ENCODE measurements at places on chromosomes 7 and 10. TPM values are rescaled to one million over a fixed set of nuclear protein-coding genes. Genes with fewer than 3 reads are reported as not detected.

CPN1 gene
- total RNA-seq: not detected

HHEX gene
- 16.8 TPM for total RNA-seq

DNA sequence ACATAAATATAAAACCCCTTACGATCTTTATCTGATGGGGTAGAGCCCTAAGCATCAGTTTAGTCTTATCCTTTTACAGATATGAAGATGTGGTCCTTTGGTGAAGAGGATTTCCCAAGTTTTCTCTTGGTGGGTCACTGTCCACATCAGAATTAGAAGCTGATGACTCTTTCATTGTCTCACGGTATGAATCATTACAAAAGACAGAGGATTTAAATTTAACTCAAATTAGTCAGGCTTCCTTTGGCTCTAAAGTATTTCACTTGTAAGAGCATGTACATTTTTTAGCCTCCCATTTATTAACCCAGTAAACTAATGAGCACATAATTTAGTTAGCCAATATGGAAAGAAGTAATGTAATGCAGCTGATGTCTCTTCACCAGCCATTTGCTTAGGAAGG, 49.9 kb upstream of the TMEM26 start:
- H3K27me3 ChIP-seq: no peaks in the 10 kb centered on the region
- no peaks in the 10 kb centered on the region for H3K4me1 ChIP-seq
- H3K36me3 ChIP-seq: no peaks in the 10 kb centered on the region
- H3K4me3 ChIP-seq: no peak overlapping the region
- DNase-seq: no peak

GRCh38 chr7:117873310-117874190, at the start of gene CTTNBP2:
TSS of gene CTTNBP2 (minus strand) at chr7:117873441. CDS start at chr7:117873415, 26 bp downstream.
- peak within 1 kb of the TSS; percentile 54 for H3K27ac ChIP-seq
- H3K36me3 ChIP-seq: no peaks in the 10 kb centered on the region
- peak within 1 kb of the TSS; percentile 55 for H3K4me3 ChIP-seq
- DNase-seq: peak; percentile 91
- peaks cover 20% of the 10 kb centered on the region for H3K27me3 ChIP-seq

DNA sequence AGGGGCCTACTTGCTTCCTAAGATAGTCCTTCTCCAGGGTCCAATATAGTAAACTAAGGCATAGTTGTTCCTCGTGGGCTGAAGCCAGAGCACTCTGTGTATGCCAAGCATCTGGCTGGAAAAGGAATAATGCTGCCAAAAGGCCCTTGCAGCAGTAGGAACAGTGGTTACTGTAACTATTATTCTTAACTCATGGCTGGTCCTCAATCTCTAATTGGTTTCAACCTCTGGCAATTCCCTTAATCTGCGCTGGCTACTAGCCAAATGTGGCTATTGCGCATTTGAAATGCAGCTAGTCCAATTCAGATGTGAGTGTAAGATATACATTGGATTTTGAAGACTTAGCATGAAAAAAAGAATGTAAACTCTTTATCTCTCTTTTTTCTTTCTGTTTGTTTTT, 27.8 kb upstream of the LBX1 start:
- no peaks in the 10 kb centered on the region for H3K36me3 ChIP-seq
- no peak overlapping the region for H3K27ac ChIP-seq
- no peaks in the 10 kb centered on the region for H3K4me1 ChIP-seq
- DNase-seq: no peak

GRCh38 chr10:3126249-3126648, 46.3 kb downstream of the PITRM1 start:
- no peaks in the 10 kb centered on the region for H3K4me1 ChIP-seq
- DNase-seq: no peak
- no peak overlapping the region for H3K4me3 ChIP-seq
- H3K27ac ChIP-seq: no peak overlapping the region
- H3K36me3 ChIP-seq: no peaks in the 10 kb centered on the region

DNA sequence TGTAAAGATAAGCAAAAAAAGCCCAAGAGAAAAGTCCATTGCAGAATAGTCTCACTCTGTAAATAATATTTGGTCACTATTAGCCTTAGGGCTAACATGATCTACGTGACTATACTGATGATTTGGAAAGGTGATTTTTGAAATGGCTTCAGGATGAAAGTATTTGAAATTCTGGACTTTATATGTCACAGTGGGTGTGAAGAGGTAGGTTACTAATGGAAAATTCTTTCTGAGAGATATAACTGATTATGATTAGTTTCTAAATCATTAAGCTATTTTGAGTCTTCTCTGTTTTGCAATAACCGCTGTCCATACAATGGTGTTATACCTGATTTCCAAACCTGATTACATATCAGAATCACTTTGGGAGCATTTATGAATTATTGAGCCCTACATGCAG, 20.1 kb upstream of the HBP1 start:
- H3K36me3 ChIP-seq: no peaks in the 10 kb centered on the region
- H3K4me1 ChIP-seq: peaks cover 4% of the 10 kb centered on the region
- H3K27ac ChIP-seq: no peak overlapping the region
- H3K27me3 ChIP-seq: no peaks in the 10 kb centered on the region

DNA sequence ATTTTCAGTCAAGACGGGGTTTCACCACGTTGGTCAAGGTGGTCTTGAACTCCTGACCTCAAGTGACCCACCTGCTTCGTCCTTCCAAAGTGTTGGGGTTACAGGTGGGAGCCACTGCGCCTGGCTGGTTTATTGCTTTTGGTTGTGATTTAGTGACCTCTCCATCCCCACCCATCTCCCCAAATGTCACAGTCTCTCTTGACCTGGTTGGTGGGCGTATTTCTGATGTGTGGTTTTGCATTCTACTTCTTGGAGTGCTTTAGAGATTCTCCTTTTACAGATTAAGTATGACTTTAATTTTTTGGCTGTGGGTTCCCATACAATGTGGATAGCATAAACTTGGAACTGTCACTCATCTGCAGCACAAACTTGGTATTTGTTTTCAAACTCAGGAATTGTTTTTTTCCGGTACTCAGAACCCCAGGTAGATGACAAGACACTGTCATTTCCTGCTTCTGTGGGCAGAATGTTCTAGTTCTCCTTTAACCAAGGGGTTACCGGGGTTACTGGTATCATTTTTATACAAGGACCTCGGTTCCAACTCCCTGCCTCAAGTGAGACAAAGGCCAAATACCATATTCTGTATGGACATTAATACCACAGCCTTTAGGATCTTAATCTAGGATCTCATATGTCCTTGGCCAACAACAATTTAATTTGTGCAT, 50.5 kb downstream of the MRC1 start:
- H3K4me3 ChIP-seq: no peak overlapping the region
- no peak for DNase-seq
- H3K27ac ChIP-seq: no peak overlapping the region
- H3K36me3 ChIP-seq: no peaks in the 10 kb centered on the region

- H3K27me3 ChIP-seq: no peaks in the 10 kb centered on the region
- peaks cover 22% of the 10 kb centered on the region for H3K4me1 ChIP-seq
- no peaks in the 10 kb centered on the region for H3K36me3 ChIP-seq
- H3K27ac ChIP-seq: peak overlapping the region; percentile 96
- peak; percentile 50 for DNase-seq
- peak overlapping the region; percentile 64 for H3K4me3 ChIP-seq
These were observed 647 bp upstream of the GSAP start for GRCh38 chr7:77416621-77417371.

ADAM12 gene
- 0.59 TPM for total RNA-seq

DNA sequence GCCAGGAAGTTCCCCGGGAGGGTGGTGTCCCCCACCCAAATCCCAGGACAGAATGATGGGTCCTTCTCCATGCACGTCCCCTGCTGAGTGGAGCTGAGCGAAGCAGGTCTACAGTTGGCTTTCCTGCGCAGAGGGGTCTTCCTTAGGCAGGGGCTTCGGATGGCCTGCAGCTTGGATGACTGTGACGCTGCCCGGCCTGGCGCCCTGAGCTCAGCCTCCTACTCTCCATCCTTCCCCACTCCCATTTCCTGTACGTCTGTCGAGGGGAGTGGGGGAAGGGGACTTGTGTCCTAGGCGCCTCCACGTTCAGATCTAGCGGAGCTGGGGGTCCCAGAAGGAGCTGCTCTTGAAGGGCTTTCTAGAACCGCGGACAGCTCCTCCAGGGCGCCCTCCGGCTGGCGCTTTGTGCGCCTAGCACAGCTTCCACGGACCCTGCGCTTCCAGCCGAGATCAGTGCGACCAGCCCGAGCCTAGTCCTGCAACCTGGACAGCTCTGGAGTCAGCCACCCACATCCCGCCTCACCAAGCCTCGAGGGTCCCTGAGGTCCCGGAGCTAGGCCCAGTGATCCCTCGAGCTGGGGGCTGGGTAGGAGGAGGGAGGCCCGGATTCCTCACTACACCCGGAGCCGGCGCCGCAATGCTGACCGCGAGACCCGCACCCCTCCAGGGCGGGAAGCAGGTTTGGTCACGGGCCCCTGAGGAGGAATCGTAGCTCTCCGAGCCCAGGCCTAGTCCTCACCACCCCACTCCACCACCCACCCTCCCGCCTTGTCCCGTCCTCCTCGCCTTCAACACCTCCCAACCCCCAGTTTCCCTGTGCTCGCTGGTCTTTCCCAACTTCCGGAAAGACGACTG, 1.9 kb downstream of the GRID1 start:
- H3K36me3 ChIP-seq: no peaks in the 10 kb centered on the region
- H3K27ac ChIP-seq: no peak overlapping the region
- peaks cover 36% of the 10 kb centered on the region for H3K4me1 ChIP-seq
- DNase-seq: peak; percentile 17
- H3K4me3 ChIP-seq: peak overlapping the region; percentile 48
- peaks cover 11% of the 10 kb centered on the region for H3K27me3 ChIP-seq

MBL2 gene
- total RNA-seq: not detected

DNA sequence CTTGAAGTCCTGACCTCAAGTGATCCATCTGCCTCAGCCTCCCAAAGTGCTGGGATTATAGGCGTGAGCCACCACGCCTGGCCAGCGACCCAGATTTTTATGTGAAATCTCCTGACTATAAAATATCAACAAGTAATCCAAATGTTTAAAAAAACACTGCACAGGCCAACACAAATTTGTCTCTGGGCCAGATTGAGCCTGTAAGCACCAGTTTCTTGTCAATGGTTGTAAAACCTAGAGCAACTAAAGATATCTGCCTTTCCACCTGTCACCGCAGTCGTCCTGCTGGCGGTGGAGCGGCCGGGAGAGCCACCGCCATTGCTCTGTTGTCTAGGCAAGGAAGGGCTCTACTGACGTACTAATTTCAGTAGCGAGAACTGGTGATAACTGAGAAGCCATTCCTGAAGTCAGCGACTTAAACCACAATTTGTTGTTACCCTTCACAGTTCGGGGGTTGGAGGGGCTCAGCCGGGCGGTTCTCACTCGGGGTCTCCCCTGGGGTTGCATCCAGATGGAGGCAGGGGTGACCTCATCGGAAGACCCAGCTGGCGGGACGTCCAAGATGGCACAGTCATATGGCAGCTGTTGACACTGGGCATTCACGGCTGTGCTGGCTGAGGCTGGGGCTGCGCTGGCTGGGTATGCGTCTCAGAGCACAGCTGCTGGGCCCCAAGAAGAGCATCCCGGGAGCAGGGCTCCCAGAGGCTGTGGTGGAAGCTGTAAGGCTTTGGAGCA, 55.2 kb upstream of the PDGFA start:
- no peaks in the 10 kb centered on the region for H3K4me1 ChIP-seq
- no peaks in the 10 kb centered on the region for H3K36me3 ChIP-seq

GRCh38 chr7:38027884-38028455, 107.5 kb downstream of the EPDR1 start:
- no peaks in the 10 kb centered on the region for H3K4me1 ChIP-seq
- no peak overlapping the region for H3K27ac ChIP-seq
- H3K27me3 ChIP-seq: no peaks in the 10 kb centered on the region
- no peak overlapping the region for H3K4me3 ChIP-seq
- no peaks in the 10 kb centered on the region for H3K36me3 ChIP-seq

DNA sequence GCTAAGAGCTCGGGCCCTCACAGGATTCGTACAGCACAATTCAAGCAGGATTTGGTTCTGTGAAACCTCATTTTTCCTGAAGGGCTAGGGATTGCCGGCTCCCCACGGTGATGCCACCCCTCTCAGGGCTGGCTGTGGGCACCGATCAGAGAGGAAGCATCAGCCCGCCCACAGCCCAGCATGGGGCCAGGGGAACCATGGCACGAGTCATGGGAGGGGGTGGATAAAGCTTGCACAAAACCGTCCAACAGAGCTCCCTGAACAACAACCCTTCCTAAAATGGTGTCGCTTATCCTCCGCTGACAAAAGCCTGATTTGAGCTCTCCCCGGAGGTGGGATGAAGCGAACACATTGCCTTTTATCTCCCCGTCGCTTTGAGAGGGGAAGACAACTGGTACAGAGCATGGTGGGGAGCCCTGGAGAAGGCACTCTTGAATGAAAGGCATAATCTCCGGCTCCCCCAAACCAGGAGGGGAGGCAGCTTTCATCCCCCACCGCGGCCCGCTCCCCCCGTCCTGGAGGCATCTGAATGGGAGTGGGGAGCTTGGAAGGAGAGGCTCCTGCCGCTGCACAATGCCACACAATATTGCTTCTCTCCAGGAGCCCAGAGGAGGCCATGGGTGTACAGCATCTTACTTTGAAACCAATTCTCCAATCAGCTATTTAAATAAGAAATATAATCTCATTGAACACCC, 144.0 kb downstream of the RPS24 start:
- no peak overlapping the region for H3K4me3 ChIP-seq
- H3K27ac ChIP-seq: no peak overlapping the region
- no peaks in the 10 kb centered on the region for H3K36me3 ChIP-seq
- H3K4me1 ChIP-seq: peaks cover 14% of the 10 kb centered on the region
- H3K27me3 ChIP-seq: no peaks in the 10 kb centered on the region

DNA sequence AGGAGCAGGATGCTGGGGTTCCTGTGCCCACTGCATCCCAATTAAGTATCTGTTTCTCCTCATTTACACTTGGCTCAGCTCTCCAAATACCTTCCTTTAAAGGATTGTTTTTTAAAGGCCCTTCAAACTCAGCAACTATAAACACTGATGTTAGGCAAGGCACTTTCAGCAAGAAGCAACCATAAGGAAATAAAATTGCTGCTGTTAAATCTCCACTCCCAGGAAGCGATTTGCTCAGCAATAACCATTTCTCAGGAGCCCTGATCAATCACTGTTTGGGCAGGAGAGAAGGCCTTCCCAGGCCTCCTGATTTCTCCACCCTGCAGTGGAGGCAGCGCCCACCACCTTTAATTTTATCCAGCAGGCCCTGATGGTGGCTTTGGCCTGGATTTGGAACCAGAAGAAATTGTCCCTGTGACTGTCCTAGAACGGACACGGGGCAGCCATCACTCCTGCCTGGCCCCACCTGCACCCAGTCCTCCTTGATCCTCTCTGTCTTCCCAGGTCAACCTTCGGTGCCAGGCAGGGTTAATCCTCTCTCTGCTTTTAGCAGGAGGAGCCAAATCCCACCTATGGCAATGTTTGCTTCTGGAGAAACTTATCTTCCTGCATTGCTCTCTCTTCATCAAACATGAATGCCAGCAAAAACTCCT, 199.8 kb downstream of the PLXNA4 start:
- no peak overlapping the region for H3K27ac ChIP-seq
- DNase-seq: no peak
- no peaks in the 10 kb centered on the region for H3K27me3 ChIP-seq
- no peak overlapping the region for H3K4me3 ChIP-seq
- H3K4me1 ChIP-seq: no peaks in the 10 kb centered on the region

GPR37 gene
- total RNA-seq: 2.1 TPM
